ENCODE measurements at places on chromosomes 4 and X.

DNA sequence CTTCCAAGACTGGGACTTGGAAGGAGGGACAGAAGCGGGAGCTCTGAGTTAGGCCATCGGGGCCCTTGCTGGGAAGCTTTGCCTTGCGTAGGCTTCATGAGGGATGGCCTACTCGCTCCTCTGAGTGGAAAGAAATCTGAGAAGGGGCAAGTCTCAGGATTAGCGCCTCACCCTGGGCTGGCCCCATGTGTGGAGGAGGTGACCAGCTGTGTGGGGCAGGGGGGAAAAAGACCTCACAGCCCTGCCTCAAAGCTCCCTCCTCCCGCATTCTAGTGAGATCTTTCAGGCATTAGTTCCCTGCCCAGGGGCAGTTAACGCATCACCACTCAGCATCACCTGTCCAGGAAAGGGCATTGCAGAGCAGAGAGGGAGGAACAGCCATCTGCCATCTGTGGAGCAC, 156.1 kb downstream of the ENPP6 start:
- DNase-seq: no peak

DNA sequence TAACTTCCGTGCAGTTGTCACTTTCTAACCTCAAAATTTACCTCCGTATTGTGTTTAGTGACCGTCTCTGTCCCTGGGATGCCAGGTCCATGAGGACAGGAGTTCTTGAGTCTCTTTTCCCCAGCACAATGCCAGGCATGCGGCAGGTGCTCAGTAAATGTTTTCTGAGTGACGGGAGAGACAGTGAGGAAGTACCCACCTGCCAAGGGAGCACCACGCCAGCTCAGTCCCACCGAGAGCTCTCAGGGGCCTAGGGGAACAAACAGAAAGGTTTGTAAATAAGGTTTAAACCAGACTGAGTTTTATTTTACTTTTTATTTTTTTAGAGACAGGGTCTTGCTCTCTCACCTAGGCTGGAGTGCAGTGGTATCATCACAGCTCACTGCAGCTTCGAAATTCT, 81.5 kb upstream of the NKX1-1 start:
- no peak for DNase-seq

DNA sequence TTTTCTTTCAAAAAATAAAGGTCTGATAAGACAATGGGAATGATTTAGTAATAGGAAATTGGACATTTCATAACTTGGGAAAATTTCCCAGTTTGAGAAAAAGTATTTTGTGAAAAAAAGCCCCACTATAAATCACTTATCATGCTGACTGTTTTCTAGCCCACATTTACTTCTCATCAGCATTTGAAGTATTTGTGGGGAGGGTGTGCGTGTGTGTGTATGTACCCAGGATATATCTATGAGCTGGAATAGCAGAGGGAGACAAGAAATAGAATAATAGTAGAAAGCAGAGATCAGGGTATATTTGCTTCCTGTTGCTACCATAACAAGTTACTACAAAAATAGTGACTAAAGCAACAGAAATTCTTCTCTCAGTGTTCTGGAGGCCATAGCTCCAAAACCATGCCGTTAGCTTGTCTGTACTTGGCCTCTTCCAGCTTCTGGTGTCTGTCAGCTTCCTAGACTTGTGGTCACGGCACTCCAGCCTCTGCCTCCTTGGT, 139.8 kb downstream of the PTTG2 start:
- no peak for DNase-seq

DNA sequence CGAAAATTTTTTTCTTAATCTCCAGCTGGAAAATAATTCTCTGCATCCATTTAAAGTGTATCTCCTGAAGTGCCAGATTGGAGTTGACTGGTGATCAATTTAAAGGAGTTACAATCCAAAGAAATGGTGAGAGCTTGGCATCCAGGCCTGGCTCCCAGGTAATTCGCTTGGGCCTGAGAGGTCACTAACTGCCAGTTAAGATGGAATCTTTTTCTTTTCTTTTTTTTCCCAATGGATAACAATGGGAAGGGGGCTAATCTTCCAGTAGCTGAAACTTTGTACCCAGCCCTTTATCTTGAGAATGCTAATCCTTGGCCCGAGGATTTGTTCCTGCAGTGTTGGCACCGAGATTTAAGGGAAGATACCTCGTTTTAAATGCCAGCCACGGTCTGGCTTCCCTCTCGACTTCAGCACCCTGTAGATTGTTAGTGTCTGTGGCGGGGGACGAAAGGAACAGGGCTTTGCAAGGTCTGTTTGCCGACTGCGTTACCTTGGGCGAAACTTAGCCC, 13.3 kb upstream of the PITX2 start:
- no peak for DNase-seq

- DNase-seq: no peak
Measured at GRCh38 chrX:56764153-56764974, 35.3 kb downstream of the NBDY start.

DNA sequence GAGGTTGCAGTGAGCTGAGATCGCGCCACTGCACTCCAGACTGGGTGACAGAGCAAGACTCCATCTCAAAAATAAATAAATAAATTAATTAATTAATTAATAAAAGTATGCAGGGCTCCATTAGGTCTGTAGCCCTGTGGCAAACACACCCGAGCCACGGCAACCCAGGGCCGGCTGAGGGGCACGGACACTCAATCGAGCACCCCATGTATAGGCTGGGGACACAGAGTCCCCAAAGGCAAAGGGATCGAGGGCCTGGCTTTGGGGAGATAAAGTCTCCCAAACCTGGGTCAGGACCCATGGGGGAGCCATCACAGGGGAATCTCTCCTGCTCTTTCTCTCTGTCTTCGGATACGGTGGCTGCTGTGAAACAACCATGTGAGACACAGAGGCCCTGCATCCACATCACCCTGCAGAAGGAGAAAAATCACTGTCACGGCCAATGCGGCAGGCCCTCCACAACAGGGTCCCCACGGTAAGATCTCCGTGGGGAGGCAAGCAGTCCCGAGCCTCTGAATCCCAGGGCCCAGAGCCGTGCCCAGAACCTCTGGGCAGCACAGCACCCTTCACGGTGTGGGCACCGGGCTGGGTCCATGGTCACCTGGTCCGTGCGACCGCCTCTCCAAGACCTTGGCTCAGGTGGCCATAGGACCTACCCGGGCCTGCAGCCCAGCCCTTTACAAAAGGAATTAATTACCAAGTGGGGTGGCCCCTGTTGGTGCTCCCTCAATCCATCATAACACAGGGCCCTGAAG, 81.8 kb downstream of the WFS1 start:
- no peak for DNase-seq

Data from NCI-H187 (cell line).